Tongue (tissue), 3 donors: ENCODE measurements at places on chromosomes 11 and 22.

- DNase-seq = no peak
Measured at GRCh38 chr11:19347911-19348310, 107.2 kb upstream of the E2F8 start.

DNA sequence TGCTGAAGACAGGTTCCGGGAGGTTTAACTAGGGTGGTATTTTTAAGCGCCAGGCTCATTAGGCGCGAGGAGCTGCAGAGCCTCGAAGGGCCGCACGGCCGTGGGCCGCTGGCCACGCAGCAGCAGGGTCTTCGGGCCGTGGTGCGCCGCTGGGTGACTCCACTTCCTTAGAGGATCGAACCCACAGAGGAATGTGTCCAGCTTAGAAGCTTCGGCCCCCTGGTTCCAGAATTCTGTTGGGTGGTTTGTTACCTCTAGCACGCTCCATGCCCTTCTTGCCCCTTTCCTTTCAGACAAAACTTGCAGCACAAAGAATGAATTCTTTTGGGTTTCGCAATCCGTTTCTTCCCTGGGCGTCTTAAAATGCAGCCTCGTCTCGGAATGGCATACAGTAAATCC is 773 bp upstream of the PATL1 start:
- DNase-seq = no peak

- no peak for DNase-seq
Measured at GRCh38 chr22:35192129-35192918, 65.0 kb upstream of the HMGXB4 start.

DNA sequence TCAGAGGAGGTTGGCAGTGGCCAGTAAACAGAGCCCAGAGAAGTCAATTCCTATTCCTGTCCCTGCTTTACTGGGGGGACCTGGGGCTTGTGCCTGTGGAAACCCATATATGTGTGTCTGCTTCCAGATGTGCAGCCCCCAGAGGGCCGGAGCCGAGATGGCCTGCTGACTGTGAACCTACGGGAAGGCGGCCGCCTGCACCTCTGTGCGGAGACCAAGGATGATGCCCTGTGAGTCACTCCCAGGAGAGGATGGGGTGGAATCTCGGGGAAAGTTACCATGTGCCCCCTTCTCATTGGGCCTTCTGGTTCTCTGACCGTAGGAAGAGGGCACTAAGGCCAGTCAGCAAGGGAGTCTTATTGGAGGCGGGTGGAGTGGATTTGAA is 5.3 kb downstream of the PLEKHB1 start:
- no peak for DNase-seq

GRCh38 chr22:27073601-27074425 is 416.4 kb downstream of the MIAT start:
- peak; percentile 68 for DNase-seq

DNA sequence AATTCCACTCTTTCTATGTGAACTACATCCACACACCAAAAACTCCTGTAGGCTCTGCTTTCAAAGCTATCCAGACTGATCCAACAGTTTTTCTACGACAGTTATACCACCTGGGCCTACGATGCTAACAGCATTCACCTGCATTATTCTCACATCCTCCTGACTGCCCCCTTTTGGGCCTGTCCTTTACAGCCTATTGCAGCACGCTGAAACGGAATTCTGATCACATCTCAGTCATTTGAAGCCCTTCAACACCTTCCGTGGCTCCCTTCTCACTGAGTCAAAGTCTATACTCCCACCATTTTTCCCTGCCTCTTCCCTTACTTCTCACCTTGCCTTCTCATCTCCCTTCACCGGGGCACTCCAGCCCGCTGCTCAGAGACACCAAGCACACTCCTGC is 791.3 kb upstream of the KIRREL3 start:
- DNase-seq = no peak

DNA sequence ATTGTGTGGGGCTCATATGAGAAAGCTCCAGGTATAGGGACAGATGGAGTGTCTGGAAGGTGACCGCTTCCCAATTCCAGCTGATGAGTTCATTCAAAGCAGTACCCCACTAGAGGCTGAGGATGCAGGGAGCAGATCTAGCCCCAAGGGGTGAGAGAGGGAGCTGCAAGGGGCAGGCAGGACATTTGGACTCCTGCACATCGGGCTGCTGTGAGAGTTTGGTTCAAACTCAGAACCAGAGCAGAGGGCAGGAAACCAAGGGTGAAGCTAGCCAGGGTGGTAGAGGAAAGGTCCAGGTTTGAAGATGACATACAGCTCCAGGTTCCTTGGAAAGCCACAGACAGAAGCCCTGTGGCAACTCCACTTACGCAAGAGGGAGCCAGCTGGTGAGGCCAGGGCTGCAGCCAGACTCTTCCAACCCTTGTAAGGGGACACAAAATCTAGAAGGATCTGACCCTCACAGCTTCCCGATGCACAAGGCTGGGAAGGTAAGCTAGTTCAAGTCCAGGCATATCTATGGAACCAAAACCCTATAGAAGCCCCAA is 1.9 kb downstream of the CSNK2A3 start:
- DNase-seq = no peak

- peak; percentile 60 for DNase-seq
Measured at GRCh38 chr11:83249972-83250593, 36.1 kb downstream of the CCDC90B start.

GRCh38 chr11:128834157-128834556 is 32.9 kb downstream of the KCNJ1 start:
- no peak for DNase-seq

- DNase-seq = peak; percentile 80
Measured at GRCh38 chr22:30159561-30160353, 79.5 kb downstream of the HORMAD2 start.

GRCh38 chr22:43295173-43295572 is 48.0 kb downstream of the SCUBE1 start:
- no peak for DNase-seq

DNA sequence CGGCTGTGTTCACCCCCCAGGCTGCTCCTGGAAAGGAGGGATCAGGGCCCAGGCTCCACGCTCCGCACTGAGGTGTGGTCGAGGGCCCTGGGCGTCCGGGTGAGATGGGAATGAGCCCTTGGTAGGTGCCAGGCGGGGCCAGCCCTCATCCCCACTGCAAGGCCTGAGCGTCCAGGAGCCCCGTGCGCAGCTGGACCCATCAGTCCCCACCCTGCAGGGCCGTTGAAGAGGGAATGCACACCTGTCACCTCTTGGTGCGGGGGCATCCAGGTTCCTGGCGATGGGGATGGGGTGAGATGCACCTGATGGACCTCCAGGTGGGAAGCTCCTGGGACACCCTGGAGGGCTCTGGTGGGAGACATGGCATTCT is 72.2 kb downstream of the KCNQ1 start:
- no peak for DNase-seq
